ENCODE measurements at places on chromosomes 13 and 19.

DNA sequence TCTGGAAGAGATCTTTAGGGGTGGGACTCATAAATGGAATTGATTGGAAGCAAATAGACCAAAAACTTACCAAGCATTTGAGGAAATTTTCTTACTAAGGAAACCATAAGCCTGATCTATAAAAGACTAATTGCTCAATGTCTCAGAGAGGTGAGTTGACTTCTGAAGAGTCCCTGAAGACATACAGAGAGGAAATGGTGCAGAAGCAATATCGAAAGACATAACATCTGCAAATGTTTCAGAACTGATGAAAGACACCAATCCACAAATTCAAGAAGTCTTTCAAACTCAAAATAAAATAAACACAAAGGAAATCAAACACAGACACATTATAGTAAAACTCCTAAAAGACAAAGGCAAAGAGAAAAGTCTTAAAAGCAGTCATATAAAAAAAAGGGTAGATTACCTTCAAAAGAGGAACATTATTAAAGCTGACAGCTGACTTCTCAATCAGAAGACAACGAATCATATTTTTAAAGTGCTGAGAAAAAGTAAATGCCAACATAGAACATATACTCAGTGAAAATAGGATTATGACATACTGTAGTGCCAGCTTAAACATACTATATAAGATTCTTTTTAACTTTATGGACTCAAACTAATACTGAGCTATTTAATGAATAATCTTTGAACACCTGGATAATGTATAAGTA lies 45.4 kb upstream of the CALM3 start:
- DNase-seq, result no peak

DNA sequence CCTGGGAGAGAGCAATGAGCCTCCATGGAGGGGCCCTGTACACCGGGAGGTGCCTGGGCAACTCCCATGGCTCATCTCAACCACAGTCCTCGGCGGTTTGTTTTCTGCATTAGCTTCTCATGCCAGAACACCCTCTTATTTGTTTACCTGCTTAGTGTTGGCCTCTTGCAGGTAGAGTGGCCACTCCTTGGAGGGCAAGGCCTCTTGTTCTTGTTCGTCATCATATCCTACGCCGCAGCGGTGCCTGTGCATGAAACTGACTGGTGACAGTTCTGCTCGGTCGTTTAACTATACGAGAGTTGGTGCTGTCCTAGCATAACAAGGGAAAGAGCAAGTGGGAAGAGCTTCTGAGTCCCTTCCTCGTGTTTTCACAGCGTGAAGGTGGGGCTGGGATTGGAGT lies 40.5 kb upstream of the RNF113B start:
- no peak for DNase-seq

GRCh38 chr13:27176470-27177410 lies 5.1 kb upstream of the USP12 start:
- DNase-seq, result no peak

GRCh38 chr19:33580645-33581037 lies 41.1 kb upstream of the CHST8 start:
- DNase-seq, result no peak

DNA sequence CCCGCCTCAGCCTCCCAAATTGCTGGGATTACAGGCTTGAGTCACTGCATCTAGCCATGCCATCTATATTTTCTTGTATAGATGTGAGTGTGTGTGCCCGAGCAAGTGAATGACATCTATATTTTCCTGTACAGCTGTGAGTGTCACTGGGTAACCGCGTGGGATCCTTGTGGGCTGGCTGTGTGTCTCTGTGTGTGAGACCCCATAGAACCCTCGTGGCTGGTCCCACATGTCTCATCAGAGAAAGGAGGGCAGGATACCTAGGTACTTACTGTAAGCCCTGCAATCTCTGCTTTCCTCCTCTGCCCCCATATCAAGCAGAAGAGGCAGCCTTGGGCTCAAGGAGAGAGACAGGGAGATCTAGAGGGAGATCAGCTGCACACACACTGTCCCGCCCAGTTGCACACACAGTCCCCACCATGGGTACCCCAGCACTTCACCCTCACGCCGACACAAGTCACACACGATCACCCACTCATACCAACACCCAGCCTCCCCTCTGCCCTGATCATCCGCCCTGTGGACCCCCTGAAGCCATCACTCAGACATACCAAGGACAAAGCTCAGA lies 655 bp downstream of the DENND1C start:
- no peak for DNase-seq

- no peak for DNase-seq
These were observed 7.5 kb downstream of the UBAC2 start for GRCh38 chr13:99208185-99208584.

GRCh38 chr19:58385313-58385890 lies 1.7 kb upstream of the RPS5 start:
- DNase-seq, result no peak

GRCh38 chr13:44382635-44383145 lies 9.1 kb downstream of the SERP2 start:
- DNase-seq, result no peak

- DNase-seq, result no peak
These were observed 16.1 kb downstream of the GNG7 start for GRCh38 chr19:2686360-2686759.

GRCh38 chr13:28499609-28500008 lies 4.7 kb upstream of the FLT1 start:
- DNase-seq, result no peak

DNA sequence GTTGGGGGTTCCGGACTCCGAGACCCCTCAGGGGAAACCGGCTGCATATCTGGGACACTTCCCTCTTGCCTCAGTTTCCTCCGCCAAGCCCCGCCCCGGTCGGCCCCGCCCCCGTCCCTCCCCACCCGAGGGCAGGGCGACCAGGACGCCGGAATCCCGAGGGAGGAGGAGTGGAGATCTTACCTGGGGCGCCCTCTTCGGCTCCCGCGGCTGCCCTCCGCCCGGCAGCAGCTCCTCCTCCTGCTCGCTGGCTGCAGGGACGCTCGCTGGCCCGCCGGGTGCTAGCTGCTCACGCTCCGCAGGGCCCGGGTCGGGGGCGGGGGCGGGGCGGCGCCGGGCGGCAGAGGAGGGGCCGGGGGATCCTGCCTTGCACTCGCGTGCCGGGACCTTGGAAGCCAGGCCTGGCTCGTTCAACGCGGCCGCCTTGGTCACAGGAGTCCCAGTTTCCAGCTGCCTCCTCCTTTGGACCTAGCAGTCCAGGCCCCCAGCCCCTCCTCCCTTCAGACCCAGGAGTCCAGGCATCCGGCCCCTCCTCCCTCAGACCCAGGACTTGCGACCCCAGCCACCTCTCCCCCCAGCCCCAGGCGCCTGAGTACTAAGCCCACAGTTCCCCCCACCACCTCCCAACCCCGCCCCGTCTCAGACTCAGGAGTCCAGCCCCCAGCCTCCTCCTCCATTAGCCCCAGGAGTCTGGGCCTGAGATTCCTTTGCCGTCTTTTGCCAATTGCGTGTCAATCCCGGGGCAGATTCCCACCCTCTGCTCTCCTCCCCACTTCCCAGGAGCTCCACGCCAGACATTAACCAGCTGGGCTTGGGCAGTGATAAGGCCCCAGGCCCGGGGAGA lies at the start of gene NTF4:
Gene NTF4, minus strand, starts transcription at position 51 of the 844 bp plus-strand sequence. CDS start 2,821 bp downstream, outside the sequence.
- DNase-seq, result no peak

DNA sequence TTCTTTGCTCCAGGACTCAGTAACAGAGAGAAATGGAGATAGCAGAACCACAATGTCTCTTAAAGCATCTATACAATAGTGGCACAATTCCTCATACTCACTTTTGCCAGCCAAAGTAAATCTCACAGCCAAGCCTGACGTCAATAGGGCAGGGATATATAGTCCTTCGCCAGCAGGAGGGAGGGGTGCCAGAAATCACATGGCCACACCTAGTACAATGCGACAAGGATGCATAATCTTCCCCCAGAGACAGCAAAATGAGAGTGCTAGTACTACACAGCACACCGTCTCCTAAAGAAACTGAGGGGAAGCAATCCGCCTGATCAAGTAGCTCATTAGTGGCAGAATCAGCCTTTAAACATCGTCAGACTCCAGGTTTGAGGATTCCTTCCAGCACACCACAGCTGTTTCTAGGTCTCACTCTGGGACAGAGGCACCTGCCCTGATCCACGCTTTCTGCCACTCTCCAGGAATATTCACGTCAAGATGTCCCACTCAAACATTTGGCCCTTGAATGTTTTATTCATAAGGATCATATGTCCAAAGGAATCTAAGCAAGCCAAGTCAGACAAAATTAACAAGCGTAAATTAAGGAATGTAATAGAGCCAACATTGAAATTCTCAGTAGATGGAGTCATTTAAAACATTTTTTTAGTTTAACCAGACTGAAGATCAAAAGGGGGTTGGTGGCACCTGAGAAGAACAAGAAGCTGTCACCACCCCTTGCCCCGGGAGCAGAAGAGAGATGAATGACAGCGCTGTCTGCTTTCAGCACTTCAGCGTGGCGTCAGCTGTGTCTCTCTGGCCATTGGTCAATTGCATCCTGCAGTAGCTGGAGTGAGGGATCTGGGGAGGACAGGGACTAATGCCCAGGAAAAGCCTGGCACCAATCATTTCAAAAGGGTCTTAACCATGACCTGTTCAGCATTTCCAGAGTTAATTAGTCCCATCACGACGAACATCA lies 63.5 kb upstream of the SERP2 start:
- no peak for DNase-seq

DNA sequence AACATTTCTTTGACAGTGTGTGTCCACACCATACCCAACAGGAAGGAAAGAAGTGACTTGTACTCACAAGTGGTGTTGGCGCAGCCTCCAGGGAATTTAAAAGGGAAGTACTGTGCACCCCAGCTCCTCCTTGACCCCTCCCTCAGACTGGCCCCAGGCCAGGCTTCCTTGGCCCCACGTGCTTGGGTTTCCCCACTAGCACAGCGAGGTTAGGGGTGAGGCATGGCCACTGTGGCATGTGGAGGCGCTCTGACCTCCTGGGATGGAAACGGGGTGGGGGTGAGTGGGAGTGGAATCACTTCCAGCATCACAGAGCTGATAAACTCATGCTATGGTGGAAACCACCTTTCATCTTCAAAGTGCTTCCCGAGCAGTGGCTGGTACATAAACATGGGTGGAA lies 168.6 kb downstream of the ZNF536 start:
- DNase-seq, result no peak

GRCh38 chr13:75423946-75424345 lies 58.0 kb downstream of the TBC1D4 start:
- no peak for DNase-seq

DNA sequence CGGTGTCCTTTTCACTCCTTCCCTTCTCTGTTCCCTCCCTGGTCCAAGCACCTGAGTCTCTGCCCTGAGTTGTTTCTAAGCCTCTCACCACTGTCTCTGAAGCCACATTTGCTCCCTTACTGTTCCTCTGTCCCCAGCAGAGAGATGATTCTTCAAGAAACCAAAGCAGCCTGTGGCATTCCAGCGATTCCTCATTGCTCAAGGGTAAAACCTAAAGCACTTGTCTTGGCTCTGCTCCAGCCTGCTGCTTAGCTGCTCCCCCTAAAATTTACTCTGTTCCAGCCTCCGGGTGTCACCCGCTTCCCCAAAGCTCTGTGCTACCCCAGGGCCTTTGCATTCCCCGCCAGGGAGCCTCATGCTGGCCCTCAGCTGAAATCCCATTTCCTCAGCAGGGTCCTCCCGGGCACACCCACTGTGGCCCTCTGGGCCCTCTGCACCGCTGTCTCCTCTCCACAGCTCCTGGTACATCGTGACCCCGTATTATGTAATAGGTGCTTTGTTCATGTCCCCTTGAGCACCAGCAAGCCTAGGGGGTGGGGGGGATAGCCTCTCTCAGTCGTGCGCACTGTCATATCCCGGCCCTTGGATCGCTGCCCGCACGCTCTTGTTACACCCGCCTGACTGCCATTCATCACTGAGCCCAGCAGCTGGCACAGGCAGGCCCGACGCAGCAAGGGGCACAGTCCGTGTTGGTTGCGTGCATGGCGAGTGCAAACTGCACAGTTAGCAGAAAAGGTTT lies 15.8 kb downstream of the TECR start:
- DNase-seq, result no peak

- no peak for DNase-seq
These were observed 83.8 kb downstream of the CRYL1 start for GRCh38 chr13:20441879-20442278.

DNA sequence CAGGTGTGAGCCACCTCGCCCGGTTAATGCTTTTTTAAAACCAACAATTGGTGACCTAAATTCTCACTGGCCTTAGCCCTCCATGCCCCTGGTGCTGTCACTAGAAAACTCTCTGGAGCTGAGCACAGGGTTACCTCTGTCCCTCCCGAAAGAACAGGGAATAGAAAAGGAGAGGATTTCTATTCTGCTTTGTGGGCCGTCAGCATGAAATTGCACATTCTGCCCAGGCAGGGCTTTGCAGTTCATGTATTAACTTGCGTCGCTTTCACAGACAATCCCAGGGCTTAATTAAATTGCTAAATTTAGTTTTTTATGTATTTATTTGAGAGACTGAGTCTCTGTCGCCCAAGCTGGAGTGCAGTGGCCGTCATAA lies 583 bp upstream of the ZNF480 start:
- no peak for DNase-seq

GRCh38 chr13:92460479-92460878 lies 766.1 kb upstream of the GPC6 start:
- DNase-seq, result no peak

- DNase-seq, result peak; percentile 12
These were observed 4.4 kb downstream of the FTL start for GRCh38 chr19:48969276-48970138.

DNA sequence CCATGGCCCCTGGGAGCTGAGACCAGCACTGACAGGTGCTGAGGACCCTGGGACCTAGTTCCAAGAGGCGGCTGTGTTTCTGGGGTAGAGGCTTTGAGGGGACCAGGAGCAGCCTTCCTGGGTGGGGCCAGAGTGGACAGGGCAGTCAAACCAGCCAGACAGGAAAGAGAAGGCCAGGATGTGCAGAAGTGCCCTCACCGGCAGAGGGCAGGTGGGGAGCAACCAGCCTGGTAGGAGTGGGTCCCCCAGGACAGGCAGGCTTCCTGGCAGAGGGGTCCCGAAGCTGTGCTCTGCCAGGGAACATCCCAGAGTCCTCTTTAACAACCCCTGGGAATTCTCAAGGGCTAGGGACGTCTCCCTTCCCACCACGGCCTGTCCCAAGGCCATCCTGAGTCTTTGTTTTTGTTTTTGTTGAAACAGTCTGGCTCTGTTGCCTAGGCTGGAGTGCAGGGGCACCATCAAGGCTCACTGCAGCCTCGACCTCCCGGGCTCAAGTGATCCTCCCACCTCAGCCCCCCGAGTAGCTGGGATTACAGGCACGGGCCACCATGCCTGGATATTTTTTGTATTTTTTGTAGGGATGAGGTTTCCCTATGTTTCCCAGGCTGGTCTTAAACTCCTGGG lies 3.0 kb upstream of the HIPK4 start:
- no peak for DNase-seq

DNA sequence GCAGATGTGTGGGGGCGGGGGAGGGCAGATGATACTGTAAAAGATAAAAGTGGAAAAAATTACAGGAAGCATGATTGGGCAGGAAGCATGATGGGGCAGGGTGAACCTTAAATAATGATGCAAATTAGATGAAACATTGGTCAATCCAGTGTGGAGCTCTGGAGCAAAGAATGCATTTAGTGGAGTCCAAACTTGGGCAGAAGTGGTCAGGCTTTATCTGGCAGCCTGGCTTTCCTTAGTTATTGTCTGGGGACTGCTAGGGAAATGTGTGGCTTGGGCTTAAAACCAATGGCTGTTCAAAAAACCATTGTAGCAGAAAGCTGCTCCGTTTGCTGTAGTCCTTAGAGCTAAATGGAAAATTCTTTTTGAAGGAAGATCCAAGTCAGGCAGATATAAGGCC lies 1077.3 kb upstream of the MIR17HG start:
- DNase-seq, result no peak

Measured in activated naive CD8-positive, alpha-beta T cell treated with anti-CD3 and anti-CD28 coated beads for 36 hours (primary cell).